Karpas-422 (cell line): ENCODE measurements at places on chromosomes 11 and 22.

DNA sequence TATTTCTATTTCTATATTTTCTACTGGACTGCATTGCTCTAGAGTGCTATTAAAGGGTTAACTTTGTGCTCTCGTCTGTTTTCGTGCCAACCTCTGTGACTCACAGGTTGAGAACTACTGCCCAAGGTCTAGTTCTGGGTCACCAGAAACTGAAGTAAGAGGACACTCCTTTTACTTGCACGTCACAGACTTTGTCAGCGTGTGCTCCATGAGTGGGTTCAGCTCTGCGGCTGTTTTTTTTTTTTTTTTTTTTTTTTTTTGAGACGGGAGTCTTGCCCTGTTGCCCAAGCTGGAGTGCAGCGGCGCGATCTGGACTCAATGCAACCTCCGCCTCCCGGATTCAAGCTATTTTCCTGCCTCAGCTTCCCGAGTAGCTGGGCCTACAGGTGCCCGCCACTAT is 49.8 kb downstream of the CLMP start:
- no peak overlapping the region for H3K27ac ChIP-seq
- no peaks in the 10 kb centered on the region for H3K36me3 ChIP-seq
- H3K27me3 ChIP-seq = no peaks in the 10 kb centered on the region
- H3K4me1 ChIP-seq = no peaks in the 10 kb centered on the region

DNA sequence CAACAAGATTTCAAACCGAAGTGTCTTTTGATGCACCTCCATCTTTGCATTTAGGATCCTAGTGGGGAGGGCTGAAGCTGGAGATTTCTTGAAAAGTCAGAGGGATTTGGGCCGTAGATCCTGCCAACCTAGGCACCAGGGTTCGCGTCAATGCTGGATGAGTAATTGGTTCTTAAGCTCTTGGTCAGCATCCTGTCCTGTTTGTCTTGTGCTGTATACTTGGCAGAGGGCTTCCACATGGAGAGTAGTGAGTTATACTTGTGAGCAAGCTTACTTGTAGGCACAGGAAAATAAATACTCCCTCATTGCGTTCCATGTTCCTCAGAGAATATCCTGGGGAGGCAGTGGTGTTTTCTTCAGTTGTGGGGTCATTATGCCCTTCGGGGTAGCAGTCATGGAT is 12.6 kb downstream of the INSC start:
- DNase-seq = no peak
- no peak overlapping the region for H3K4me3 ChIP-seq
- H3K27ac ChIP-seq = no peak overlapping the region
- no peaks in the 10 kb centered on the region for H3K36me3 ChIP-seq
- H3K4me1 ChIP-seq = peaks cover 4% of the 10 kb centered on the region; the same call in 1 of the 2 replicates

GRCh38 chr22:49935561-49935960 is 17.1 kb downstream of the CRELD2 start:
- H3K27ac ChIP-seq = no peak overlapping the region
- H3K4me1 ChIP-seq = peaks cover 13% of the 10 kb centered on the region
- no peak overlapping the region for H3K4me3 ChIP-seq
- DNase-seq = no peak

- H3K4me1 ChIP-seq = no peaks in the 10 kb centered on the region
- no peak overlapping the region for H3K27ac ChIP-seq
- H3K4me3 ChIP-seq = no peak overlapping the region
- no peaks in the 10 kb centered on the region for H3K27me3 ChIP-seq
- no peak for DNase-seq
Observed at GRCh38 chr11:69986440-69986787, 91.7 kb upstream of the ANO1 start.

DNA sequence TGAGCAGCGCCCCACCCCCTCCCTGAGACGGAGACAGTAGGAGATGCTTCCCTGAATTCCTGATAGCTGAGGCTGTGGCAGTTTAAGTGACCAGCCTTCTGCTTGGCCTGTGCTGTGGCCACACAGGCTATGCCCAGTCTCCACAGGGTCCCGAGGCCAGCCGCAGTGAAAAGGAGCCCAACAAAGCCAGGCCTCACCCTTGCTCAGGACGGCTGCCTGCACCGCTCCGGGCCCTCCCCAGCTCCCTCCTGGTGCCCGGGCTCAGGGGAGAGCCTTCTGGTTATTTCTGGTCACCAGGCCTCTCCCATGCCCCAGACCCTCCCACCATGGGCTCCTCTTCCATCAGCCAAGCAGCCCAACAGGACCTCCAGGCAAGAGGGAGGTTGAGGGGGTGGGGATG is 28.8 kb downstream of the LRRC10B start:
- H3K4me1 ChIP-seq = peaks cover 15% of the 10 kb centered on the region
- no peaks in the 10 kb centered on the region for H3K36me3 ChIP-seq

DNA sequence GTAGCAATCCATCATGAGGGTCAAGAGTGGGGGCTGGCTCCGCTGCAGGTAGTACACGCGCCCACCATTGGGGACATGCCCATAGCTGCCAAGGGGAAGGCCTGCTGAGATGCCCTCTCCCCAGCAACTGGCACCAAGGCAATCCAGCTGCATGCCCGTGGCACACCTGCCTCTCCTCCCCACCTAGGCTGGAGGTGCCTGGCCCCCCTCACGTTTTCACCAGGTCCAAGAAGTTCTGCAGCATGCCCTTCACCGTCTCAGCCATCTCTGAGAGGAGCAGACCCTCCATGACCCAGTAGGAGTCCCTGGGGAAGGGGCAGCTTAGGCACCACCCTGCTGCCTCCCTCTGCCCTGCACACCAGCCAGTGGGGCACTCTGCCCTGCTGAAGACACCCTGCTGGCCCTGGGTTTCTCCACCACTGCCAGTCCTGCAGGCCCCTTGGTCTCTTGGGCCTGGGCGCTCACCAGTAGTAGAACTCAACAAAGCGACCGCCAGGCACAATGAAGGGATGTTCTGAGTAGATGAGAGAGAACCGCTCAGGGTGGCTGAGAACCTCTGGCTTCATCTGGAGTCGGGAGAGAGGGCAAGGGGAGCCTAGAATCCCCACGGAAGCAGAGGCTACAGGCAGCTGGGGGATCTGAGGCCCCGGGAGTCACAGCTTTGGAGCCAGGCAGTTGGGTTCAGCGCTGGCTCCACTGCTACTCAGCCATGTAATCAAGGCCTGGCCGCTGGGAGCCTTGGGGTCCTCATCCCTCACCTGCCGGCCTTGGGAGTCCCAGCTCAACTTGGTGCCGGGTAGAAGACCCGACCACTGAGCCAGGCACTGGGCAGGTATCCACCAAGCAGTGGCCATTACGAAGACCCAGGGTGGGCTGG is 17.8 kb downstream of the TREH start:
- H3K27me3 ChIP-seq = no peaks in the 10 kb centered on the region
- no peaks in the 10 kb centered on the region for H3K4me1 ChIP-seq
- H3K4me3 ChIP-seq = no peak overlapping the region
- DNase-seq = no peak
- H3K36me3 ChIP-seq = no peaks in the 10 kb centered on the region
- H3K27ac ChIP-seq = no peak overlapping the region

DNA sequence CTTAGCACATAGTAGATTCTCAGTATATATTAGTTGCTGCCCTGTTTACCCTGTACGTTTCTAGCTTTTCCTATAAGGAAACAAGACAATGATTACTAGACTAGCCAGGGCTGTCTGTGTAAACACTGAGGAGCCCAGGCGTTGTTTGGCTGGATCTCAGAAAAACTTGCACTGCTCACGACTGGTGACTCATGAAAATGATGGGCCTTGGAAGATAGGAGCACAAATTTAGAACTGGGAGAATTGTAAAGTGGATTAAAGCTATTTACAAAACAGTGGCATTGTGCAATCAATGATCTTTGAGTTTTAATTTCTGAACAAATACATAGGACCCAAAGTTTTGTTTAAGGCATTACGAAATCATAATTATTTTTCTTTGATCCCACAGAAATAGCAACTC is 276.9 kb downstream of the FAM76B start:
- no peak overlapping the region for H3K27ac ChIP-seq
- no peaks in the 10 kb centered on the region for H3K4me1 ChIP-seq
- H3K27me3 ChIP-seq = 0 out of 2 replicates have a peak, but pooled peaks cover 3% of the 10 kb centered on the region

GRCh38 chr11:115660030-115660805 is 156.0 kb upstream of the CADM1 start:
- H3K27me3 ChIP-seq = no peaks in the 10 kb centered on the region
- H3K4me3 ChIP-seq = no peak overlapping the region
- no peaks in the 10 kb centered on the region for H3K4me1 ChIP-seq
- no peak overlapping the region for H3K27ac ChIP-seq
- no peaks in the 10 kb centered on the region for H3K36me3 ChIP-seq
